ENCODE measurements at places on chromosomes 1 and 21.

DNA sequence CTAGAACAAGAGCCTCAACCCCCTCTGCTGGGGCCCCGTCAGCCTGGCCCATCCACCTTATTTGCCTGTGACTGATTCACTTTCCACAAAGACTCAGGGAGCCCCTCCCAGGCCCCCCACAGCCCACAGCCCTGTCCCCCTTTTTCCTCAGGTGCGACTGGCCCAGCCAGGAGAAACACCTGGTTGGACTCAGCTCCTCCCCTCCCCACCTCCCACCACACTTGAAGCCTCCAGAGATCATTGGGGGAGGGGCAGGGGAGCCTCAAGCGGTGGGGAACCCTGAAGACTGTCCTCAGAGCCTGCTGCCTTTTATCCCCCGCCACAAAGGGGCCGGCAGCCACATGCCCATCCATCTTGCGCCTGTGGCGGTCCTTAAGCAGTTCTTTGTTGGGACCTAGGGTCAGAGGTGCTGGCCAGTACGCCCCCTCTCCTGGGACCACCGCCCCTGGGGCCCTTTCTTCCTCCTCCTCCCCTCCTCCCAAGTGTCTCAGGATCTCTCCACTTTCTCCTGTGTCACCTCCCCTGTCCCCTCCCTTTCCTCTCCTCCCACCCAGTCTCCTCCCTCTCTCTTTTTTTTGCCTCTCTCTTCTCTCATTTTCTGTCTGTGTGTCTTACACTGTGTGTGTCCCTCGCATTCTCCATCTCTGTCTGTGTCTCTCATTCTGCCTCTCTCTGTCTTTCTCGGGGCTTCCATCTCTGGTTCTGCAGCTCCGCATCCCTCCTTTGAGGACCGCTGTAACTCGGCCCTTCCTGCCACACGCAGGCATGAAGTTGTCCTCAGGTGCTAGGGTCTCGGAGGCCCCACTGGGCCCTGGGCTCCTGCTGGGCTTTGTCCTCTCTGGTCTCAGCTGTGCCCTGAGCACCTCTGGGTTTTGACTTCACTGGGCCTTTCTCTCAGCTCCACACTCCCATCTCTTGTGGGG is 12.2 kb downstream of the CRABP2 start:
- DNase-seq = no peak

DNA sequence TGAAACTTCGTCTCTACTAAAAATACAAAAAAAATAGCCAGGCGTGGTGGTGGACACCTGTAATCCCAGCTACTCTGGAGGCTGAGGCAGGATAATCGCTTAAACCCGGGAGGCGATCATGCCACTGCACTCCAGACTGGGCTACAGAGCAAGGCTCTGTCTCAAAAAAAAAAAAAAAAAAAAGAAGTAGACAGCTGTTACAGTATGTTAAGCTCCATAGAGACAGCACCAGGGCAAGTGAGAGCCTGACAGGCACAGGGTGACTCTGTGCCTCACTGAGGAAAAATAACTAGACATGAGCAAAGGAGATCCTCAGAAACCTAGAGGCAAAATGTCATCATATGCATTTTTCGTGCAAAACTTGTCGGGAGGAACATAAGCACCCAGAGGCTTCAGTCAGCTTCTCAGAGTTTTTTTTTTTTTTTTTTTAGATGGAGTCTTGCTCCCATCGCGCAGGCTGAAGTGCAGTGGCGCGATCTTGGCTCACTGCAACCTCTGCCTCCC is 9.0 kb upstream of the PRDX1 start:
- DNase-seq = no peak

DNA sequence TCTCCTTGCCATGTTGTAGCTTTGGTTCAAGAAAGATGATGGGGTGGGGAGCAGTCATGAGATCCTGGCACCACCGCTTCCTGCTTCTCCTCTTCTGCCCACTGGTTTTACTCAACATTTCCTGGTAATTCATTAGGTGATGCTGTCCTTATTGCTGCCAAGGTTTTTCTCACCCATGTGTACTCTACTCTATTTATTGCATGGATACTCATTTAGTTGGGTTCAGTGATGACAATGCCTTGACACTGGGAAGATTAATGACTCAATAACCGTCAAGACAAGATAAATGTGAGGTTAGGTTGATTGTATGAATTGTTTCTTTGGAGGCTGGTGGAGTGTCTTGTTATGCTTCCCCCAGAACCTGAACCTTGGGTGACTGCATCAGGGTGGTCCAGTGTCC is 484.2 kb downstream of the SIPA1L2 start:
- DNase-seq = no peak

DNA sequence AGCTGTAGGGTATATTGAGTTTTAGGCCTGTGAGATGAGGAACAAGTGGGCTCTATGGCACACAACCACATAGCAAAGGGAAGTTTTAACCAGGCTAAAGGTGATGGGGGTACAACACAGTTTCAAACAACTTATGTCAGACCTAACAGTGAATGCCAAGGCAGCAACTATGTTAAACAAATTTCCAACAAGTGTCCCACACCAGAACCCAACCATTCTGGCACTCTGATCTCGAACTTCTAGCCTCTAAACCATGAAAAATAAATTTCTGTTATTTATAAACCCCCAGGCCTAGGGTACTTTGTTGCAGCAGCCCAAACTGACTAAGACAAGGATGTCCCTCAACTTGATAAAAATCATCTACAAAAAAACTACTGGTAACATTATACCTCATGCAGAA is 52.3 kb upstream of the INSL5 start:
- no peak for DNase-seq

DNA sequence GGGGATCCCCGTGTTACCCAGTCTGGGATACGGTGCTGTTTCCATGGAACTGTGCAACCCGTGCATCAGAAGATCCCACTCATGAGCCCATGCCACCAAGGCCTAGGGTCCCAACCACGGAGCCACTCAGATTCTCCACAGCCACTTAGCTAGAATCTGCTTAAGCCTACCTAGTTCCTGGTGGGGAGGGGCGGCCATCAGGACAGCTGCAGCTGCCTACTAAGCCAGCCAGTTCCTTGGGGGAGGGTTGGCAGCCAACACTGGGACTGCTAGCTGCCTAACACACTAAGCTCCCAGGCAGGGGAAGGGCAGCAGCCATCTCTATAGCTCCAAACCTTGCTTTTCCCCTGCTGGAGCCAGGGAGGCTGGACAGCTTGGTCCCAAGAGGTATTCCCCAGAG is 549.2 kb upstream of the BRINP3 start:
- no peak for DNase-seq

DNA sequence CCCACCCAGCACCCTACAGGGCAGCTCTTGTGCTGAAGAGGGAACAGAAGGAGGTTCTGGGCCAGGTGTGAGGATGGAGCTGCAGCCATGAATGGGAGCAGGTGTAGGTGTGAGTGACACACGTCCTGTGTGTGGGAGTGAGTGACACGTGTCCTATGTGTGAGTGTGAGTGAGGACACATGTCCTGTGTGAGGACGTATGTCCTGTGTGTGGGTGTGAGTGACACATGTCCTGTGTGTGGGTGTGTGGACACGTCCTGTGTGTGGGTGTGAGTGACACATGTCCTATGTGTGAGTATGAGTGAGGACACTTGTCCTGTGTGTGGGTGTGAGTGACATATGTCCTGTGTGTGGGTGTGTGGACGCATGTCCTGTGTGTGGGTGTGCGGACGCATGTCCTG is 26.4 kb downstream of the MEGF6 start:
- no peak for DNase-seq

DNA sequence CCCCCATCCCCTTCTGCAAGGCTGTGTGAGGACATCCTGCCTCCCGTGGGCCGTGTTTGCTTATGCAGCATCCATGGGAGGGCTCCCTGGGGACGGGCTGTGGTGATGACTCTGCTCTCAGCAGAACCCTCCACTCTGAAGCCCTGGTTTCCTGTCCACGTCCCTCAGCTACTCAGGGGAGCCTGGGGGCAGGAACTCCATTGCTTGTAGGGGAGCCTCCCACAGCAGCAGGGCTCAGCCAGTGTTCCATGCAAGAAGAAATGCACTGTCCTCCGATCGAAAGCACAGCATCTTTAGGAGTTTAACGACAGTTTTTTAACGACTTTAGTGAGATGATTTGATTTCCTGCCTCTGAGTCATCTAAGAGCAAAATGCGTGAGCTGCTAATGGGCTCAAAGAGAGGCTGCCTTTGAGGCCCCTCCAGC is 8.3 kb upstream of the KCNAB2 start:
- DNase-seq = no peak

DNA sequence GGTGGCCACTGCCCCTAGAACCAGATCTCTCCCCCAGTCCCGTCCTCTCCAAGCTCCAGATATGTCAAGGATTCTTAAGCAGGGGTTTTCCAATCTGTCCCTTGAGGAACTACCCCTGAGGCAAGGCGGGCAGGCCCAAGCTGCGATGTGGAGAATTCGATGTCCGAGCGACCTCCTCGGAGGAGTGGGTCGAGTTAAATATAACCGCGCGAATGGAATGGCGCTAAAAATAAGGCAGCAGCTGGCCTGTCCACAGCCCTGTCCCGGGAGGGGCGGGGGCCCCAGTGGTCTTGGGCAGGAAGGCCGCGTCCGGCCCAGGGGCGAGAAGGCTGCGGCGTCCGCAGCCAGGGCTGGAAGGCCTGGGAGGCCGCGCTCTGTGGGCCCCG is 5.8 kb upstream of the FOXD3 start:
- DNase-seq = no peak

DNA sequence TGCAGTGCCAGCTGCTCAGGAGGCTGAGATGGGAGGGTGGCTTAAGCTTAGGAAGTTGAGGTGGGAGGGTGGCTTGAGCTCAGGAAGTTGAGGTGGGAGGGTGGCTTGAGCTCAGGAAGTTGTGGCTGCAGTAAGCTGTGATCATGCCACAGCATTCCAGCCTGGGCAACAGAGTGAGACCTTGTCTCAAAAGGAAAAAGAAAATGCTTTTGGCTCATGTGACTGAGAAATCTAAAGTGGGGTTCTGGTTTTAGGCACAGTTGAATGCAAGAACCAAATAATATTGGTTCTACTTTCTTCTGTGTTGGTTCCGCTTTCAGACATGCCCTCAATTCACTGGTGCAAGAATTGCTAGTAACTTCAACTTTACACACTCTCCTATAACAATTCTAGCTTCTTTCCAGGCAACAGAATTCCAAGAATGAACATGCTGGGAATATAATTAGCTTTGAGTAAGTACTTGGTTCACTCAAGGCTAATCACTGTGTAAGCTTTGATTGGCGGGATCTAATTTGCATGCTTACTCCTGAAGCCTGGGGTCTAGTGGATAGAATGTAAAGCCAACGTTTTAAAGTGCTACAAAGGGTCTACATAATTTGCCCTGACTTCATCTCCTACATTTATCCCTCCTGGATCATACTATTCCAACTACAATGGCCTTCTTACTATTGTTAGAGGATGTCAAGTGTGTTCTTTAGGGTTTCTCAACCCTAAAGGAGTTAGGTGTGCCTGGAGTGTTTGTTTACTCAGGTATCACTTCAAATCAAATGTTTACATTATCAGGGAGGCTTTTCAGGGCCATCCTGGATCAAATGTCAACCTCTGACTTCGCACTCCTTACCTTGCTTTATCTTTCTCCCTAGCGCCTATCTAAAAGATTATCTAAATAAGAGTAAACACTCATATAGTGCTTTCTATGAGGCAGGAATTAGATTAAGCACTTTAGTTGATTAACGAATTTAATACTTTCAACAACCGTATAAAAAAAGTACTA is 115.1 kb downstream of the SLC16A1 start:
- DNase-seq = peak; percentile 66

All from inflammatory macrophage treated with lipopolysaccharide for 4 hours (primary cell).